ENCODE measurements at places on chromosomes 2 and 18.

- DNase-seq: no peak
These were observed 925.0 kb upstream of the GYPC start for GRCh38 chr2:125730921-125731320.

- DNase-seq: peak; percentile 52
These were observed 909 bp downstream of the NFATC1 start for GRCh38 chr18:79396431-79397246.

- no peak for DNase-seq
These were observed 2.1 kb downstream of the MBP start for GRCh38 chr18:77130229-77131099.

DNA sequence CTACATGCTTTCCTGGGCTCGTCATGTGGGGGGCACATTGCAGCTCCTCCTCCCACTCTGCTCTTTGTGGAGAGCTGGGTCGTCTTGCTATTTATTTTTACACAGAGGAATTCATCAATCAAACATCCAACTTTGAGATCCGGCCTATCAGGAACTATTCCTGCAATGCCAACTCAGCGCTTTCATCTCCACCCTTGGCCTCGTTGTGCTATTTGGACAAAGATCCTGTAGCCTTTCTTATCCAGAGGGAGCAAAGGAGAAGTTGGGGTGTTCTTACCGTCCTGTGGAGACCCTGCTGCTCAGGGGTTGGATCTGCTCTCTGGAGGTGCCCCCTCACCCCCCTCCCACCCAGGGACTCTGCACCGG lies 92.1 kb downstream of the ASB1 start:
- no peak for DNase-seq

DNA sequence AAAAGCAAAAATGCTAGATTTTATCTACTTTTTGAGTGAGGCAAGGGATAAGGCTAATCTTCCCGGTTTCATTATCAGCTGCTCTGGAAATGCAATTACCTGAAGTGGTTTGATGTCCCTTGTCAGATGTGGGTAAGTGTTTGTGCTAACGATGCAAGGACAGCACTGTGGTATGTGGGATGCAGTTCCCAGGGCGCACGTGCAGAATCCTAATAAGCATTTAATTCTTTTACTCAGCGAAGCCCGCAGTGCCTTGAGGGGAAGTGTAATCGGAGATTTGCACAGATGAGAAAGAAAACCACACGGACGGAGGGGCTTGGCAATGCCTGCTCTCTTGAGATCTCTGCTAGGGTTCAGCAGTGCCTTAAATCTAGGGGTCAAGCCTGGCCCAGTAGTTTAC lies 108.5 kb upstream of the LYPD6 start:
- DNase-seq: no peak

- DNase-seq: no peak
These were observed 3.9 kb downstream of the DUSP28 start for GRCh38 chr2:240563951-240564560.

DNA sequence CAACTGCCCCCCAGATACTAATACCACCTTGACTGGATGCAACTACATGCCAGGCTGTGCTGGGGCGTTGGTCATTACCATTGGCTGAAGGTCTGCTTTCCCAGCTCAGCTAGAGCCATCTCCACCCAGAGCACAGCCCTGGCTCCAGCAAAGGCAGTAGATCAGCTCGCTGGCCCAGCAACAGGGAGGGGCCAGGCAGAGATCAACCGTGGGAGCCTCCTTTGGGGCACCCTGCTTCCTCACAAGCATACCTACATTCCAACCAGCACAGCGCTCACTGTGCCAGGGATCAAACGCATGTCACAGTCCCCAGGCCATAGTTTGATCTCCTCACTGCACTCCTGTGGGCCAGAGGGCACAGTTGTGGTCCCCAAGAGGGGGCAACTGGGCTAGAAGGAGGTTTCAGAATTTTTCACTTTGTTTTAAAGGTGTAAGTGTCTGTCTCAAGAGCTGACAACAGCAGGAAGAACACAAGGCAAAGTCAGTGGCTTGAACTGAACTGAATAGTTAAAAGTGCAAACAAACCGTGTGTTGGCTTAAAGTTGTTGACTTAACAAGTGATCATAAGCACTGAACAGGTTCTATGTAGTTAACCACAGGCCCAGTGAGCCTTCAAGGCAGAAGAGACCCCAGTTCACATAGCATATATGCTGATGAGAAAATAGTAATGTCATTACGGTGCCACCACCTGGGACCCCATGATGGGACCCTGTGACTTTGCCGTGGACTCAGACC lies 70.1 kb upstream of the BZW1 start:
- peak; percentile 9 for DNase-seq

DNA sequence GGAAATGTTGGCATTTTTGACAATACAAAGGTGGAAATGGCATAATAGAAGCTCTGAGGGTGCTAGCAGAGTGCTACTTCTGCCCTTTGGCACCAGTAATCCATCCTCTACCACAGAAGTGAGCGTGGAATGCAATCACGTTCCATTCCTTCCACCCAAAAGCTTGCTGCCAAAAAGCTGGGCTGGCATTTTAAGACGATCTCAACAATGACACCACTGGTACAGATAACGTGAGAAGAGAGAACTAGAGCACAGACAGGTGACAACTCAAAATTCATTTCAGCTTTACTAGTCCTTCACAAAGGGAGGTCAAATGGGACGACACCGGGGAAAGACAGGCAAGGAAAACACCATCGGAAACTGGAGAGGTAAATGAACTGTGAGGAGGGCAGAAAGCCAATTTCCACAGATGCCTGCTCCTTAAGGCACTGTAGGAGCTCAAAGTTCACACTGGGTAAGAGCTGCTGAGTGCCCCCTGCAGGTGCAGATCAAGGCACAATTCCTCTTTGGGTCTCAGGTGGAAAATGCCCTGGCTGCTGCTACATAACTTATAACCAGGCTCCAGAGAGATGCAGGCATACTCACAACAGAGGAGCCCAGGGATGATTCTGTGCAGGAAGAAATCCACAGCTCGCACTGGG lies 50.7 kb upstream of the RNU4ATAC start:
- DNase-seq: peak; percentile 86

DNA sequence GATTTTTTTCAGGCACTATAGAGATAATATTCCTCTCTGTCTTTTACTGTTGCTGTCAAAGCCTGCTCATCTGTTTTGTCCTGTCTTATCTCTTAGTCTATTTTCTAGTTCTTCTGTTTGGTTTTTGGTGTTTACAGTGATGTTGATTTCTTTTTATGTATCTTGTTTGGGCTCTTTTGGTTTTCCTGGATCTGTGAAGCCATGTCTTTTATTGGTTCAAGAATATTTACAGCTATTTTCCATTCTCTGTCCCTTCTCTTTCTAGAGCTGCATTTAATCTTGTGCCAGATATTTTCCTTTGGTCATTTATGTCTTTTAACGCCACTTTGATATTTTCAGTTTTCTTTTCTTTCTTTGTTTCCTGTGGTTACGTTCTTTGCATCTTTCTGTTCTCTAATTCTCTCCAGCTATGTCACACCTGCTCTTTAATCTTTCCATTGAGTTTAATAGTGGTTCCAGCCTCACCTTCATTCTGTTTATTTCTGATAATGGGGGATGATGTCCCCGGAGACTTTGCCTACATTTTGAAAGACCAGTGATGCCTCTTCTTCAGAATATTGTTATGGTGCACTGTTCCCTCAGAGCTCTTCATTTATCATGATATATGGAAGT lies 32.0 kb downstream of the SMCHD1 start:
- no peak for DNase-seq

DNA sequence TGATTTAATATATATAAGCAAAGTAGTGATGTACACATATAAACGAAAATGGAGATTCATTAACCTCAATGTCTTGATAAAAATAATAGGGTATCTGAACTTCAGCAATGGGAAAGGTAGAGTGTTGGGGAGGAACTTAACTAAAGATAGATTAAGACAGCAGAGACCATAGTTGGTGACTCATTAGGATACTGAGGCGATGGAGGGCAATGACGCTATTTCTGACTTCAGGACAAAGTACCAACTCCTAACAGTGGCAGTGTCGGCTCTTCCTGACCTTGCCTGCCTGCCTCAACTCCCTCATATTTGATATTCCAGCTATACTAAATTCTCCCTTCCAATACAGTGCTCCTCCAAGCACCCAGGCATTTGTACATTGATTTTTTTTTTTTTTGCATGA lies 98.6 kb downstream of the CDH2 start:
- no peak for DNase-seq

Measured in AG10803 (cell line).